ENCODE measurements at places on chromosomes 5 and 9.
A peak's percentile ranks its signal among the peaks of the same experiment; 100 is the strongest.

DNA sequence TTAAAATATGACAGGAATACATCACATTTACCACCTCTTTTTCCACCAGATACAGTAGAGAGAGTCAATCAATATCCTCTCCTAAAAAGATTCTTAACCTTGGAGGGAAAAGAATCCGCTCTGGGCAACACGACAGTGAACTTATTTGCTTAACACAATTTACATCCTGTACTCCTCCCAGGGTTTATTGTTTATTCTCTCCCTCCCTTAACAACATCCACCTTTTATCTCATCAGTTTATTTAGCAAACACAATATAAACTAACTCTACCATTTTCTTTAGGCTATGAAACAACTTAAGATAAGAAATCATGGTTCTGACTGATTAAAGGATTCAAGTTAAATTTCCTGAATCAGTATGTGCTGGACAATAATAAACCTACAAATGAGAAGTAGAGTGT lies 50.9 kb downstream of the CERT1 start:
- DNase-seq: no peak

DNA sequence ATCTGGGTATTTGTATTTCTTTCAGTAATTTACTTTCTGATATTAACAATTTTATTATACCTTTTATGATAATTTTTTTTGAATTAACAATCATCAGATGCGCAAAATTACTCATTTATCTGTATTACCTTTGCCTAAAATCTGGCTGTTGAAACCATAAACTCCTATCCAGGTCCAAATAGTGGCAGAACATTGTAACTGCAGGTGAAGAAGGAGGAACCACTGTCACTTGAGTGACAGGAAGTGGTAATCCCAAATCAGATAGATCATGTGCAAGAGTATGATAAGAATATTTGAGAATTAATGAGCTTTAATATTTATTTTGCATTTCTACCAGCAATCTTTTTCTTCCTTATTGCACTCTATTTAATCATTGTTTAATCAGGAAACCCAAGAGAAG lies 139.3 kb upstream of the TLE4 start:
- no peak for DNase-seq

- no peak for DNase-seq
These were observed 16.2 kb upstream of the ERAP1 start for GRCh38 chr5:96823900-96824380.

DNA sequence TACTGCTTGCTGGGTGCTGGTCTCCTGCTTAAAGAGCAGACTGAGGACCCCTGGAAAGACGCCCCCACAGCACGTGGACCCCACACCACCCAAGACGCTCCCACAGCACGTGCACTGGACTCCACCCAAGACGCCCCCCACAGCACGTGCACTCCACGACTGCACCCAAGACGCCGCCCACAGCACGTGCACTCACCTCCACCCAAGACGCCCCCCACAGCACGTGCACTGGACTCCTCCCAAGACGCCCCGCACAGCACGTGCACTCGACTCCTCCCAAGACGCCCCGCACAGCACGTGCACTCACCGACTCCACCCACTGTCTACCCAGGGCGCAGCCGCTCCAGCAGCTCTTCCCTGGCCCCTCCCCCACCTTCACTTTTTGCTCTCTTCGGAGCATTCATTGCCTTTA lies 50.5 kb downstream of the EHMT1 start:
- DNase-seq: no peak

DNA sequence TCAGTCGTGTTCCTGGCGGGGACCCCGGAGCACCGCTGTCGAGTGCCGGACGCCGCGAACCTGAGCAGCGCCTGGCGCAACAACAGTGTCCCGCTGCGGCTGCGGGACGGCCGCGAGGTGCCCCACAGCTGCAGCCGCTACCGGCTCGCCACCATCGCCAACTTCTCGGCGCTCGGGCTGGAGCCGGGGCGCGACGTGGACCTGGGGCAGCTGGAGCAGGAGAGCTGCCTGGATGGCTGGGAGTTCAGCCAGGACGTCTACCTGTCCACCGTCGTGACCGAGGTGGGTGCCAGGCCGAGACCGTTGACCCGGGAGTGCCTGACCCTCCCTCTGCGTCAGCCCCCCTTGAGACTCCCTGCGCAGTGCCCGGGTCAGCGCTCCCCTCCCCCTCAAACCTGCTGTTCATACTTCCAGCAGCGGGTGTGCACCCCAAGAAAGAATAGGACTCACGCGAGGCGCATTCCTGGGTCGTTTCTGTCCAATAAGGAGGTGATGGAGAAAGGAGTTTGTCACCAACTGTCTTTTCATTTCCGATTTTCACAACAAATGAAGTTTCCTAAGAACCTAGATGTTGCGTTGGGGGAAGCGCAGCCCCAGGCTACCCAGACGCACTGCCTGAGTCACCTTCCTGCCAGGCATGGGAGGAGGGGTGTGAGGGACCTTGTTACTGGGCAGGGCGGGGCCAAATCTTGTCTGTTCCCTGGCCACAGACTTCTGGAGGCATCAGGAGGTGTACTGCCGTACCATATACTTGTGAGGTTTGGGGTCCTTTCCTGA lies 722 bp downstream of the SLC22A4 start:
- DNase-seq: peak; percentile 31

DNA sequence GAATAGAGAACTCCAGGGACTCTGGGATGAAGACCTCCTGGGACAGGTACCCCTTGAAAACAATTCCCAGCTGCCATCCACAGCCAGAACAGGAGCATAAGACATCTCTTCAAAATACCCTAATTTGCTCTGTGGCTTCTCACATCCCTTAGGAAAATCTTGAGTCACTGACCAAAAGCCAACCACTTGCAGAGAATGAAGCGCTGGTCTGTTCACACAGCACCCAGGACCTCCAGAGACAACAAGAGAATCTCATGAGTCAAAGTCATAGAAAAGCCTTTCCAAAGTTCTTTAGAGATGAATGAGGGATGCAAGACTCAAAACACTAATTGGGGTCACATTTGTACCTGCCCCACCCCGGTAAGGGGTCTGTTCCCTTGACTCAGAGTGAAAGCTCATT lies 210.6 kb downstream of the SEMA5A start:
- no peak for DNase-seq

GRCh38 chr5:157740229-157740610 lies 3.3 kb upstream of the LSM11 start:
- no peak for DNase-seq

GRCh38 chr9:73080110-73080694 lies 71.5 kb upstream of the ANXA1 start:
- DNase-seq: no peak

GRCh38 chr9:137254624-137255447 lies at the start of gene NELFB:
TSS of gene NELFB (plus strand) at chr9:137255327.
- peak; percentile 94 for DNase-seq

- no peak for DNase-seq
These were observed 7.7 kb downstream of the PAX5 start for GRCh38 chr9:37026113-37026930.

GRCh38 chr9:38284039-38284575 lies 108.4 kb upstream of the ALDH1B1 start:
- DNase-seq: no peak

GRCh38 chr5:38831909-38832308 lies 13.9 kb upstream of the OSMR start:
- DNase-seq: no peak

- DNase-seq: no peak
These were observed 651.7 kb upstream of the WWC1 start for GRCh38 chr5:167639766-167640165.

- DNase-seq: peak; percentile 40
These were observed 71.2 kb downstream of the ARRDC3 start for GRCh38 chr5:91311697-91312501.

DNA sequence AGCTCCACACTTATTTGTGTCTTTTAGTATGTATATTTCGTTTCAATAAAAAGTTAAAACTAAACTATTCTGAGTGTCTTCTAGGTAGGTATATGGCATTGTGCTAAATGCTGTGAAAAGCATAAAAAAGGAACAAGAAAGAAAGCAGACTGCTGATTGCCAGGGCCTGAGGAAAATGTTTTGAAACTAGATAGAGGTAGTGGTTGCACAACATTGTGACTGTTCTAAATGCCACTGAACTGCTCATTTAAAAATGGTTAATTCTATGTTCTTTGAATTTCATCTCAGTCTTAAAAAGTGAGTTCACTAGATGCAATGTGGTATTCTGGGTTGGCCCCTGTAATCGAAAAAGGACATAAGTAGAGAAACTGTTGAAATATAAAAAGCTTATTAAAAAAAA lies 2.6 kb upstream of the ALAD start:
- no peak for DNase-seq

DNA sequence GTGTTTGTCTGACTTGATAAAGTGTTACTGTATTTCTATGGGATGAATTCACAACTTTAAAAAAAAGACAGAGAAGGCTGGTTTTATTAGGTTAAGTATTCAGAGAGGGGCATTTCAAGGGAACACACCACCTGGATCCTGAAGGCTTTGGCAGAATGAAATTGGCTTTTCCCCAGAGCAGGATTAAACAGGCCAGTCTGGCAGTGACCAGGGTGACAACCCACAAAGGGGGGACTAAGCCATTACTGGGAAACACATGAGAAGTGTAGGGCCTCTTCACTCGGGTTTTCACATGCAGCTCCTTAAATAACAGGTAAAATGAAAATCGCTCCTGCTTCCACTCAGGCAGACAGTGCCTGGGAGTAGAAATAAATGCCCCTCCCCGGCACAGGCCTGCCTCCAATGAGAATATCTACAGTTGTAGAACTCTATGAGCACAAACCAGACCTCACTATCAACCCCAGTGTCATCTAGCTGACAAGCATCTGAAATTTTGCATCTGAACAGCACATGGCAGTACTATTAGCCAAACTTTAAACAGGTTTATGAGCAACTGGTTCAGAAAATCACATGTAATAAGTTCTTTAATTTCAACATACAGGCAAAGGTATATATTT lies 85.8 kb downstream of the LHFPL2 start:
- DNase-seq: no peak

DNA sequence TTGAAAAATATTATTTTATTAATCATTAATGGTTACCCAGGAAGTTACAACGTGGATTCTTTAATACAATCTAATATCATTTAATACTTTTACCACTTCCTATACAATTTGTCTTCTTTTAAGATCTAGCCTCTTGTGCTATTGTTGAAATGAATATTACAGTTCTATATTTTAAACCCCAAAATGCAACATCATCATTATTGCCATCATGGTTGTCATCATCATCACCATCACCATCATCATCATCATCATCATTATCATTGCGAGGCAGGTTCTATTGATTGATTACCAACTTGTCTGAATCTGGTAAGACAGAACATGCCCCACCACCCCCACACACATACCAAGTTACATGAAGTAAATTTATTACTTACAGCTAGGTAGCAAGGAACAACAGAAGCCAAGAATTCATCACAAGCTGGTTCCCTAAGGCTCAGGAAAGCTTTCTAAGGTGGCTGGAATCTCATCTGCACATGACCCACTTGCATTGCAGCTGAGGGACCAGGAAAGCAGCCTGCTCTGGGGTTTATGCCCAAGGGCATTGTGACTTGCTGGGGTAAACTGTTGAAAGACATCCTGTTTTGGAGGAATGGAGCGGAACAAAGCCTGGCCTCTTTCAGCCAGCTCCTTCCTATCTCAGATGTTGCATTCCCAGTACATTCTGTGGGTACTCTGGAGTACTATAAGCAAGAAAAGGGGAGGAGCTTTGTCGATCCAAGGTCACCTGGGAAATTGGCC lies 418.1 kb downstream of the PRR16 start:
- no peak for DNase-seq

- DNase-seq: no peak
These were observed 78.2 kb upstream of the MAP3K1 start for GRCh38 chr5:56737002-56737621.

DNA sequence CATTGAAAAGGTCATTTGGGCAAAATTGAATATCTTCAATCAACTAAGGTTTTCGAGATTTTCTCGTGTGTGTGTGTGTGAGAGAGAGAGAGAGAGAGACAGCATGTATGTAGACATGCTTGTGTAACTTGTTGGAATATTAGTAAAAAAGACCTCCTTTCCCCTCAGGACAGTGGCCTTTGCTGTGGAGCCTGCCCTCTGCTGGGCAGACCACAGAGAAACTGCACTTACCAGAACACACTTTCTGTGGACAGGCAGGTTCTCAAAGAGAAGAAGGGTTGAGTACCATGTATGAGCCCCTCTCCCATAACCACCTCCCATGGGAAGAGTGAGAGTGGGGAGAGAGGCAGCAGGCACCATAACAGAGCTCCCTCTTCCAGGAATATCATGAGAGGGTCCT lies 45.6 kb downstream of the CFAP90 start:
- no peak for DNase-seq

GRCh38 chr5:172008111-172008455 lies 1.6 kb upstream of the FBXW11 start:
- no peak for DNase-seq

DNA sequence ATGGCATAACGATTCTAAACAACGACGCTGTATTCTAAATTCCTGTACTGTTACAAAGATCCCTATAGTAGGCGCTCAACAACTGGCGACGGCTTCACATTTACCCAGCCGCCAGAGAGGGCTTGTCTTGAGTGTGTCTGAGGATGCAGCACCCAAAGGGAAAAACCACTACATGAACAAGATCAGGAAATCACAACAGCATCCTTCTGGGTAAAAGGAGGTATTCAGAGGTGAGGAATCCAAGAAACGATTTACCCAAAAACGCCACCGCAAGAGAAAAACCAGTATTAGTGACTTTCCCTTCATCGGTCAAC lies 711 bp downstream of the TTC33 start:
- DNase-seq: peak; percentile 34

- DNase-seq: no peak
These were observed 3.0 kb downstream of the GARIN3 start for GRCh38 chr5:157162919-157163510.

GRCh38 chr9:97327562-97327961 lies 20.1 kb downstream of the CCDC180 start:
- no peak for DNase-seq

DNA sequence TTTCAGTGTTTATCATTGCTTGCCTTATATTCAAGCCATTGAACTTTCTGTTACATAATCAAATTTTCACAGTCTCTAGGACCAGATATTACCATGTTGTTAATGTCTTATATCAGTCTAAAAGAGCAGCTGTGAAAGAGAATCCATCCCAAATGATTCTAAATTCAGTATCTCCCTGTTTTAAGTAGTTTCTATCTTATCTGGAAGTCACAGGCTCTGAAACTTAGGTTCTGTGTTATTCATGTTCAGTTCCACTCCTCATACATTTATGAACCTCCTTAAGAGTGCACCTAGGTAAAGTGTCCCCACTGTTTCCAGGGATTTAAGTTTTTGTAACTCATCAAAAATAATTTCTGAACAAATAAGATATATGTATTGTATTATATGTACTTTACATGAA lies 9.7 kb downstream of the LYRM7 start:
- no peak for DNase-seq

GRCh38 chr5:158026304-158027031 lies 167.5 kb upstream of the CLINT1 start:
- DNase-seq: no peak

- no peak for DNase-seq
These were observed 225.0 kb downstream of the FANCC start for GRCh38 chr9:95092262-95093072.

DNA sequence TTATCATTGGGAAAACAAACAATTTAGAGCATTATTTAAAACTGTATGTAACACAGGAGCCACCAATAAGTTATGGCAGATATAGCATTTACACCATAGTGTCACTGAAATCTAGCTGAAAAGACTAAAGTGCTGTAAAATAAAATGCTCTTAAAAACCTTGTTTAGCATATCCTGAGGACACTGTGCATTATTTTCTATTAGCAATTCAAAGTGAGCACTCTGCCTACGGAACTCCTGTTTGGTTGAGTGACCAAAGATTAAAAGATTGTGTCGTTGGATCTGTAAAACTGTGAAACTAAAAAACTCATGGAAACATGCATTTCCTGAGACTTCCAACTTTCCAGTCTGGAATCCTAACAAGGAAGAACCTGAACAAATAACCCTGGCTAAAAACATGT lies 95.9 kb upstream of the C6 start:
- DNase-seq: no peak

- DNase-seq: no peak
These were observed 26.8 kb upstream of the LURAP1L start for GRCh38 chr9:12748016-12748415.

All from stimulated activated CD8-positive, alpha-beta memory T cell treated with anti-CD3 and anti-CD28 coated beads, Interleukin-4, amount 100 ng/mL, for 1 hour (primary cell).